Stimulated activated CD4-positive, alpha-beta T cell treated with anti-CD3 and anti-CD28 coated beads, TNF-alpha, amount 100 ng/mL, for 4 hours (primary cell): ENCODE measurements at places on chromosomes 1 and 21.

DNA sequence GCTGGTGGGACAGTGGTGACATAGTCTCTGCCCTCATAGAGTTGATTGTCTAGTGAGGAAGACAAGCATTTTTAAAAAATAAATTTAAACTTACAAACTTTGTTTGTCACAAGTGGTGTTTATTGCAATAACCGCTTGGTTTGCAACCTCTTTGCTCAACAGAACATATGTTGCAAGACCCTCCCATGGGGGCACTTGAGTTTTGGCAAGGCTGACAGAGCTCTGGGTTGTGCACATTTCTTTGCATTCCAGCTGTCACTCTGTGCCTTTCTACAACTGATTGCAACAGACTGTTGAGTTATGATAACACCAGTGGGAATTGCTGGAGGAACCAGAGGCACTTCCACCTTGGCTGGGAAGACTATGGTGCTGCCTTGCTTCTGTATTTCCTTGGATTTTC lies 58.4 kb downstream of the LAMC2 start:
- DNase-seq = no peak

- DNase-seq = no peak
Observed at GRCh38 chr1:12475530-12475934, 142.5 kb downstream of the DHRS3 start.

DNA sequence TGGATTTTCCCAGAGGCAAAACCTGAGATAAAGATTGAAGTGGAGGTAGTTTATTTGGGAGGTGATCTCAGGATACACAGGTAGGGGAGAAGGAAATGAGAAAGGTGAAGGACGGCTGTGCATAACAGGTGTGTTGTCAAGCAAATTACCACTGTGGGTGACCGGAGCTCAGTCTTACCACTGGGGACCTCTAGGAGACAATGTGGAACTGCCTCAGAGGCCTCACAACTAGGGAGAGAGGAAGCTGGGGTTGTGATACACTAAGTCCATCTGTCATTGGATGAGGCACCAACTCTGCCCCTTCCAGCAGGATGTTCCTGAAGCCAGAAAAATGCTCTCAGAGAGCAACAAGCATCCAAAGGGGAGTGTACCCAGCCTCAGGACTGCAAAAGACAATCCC lies 32.6 kb downstream of the GRIK3 start:
- no peak for DNase-seq

GRCh38 chr1:66924756-66925557 lies at the start of the genes DNAI4 and MIER1:
Gene DNAI4 (minus strand): TSS chr1:66924856. CDS start chr1:66924831, 25 bp downstream.
Gene MIER1 (plus strand): TSS chr1:66924990. CDS start chr1:66925029, 39 bp downstream.
- DNase-seq = peak; percentile 92
